ENCODE measurements at places on chromosomes 4 and X.
A peak's percentile ranks its signal among the peaks of the same experiment; 100 is the strongest.

DNA sequence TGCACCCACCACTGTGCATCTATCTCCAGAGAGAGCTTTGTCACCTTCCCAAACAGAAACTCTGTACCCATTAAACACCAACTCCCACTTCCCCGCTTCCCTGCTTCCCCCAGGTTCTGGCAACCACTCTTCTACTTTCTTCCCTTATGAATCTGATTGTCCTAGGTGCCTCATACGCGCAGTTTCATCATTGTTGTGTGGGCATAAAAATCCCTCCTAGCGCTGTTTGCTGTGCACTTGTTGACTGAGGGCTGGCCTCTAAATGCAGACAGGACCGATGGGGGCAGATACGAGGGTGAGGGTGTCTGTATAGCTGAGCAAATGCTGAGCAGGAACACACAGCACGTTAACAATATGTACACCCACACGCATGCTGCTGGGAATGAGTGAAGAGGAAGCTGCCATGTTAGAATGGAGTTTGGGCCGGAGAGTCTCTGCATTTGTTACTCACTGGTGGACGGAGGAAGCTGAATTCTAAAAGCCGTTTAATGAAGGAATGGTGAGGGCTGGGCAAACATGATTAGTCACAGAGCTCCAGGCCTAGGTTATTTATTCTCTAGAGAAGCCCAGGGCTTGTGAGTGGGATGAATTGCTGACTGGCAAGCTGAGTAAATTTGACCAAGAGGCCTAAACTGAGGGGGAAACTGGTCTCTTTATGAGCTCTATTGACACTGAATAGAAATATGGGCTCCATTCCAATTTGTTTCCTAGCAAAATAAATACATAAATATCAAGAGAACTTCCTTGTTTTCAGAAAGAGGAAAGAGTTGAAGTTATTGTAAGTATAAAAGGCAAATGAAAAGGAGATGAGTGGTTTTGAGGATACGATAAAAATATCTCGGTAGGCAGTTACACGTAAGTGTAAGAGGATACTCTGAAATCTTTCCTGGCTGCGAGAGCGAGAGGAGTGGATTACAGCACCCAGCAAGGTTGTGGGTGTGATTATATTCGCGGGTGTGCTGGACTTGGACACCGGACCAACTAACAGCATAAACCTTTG is 95.9 kb upstream of the RPS6KA3 start:
- DNase-seq: peak; percentile 64

DNA sequence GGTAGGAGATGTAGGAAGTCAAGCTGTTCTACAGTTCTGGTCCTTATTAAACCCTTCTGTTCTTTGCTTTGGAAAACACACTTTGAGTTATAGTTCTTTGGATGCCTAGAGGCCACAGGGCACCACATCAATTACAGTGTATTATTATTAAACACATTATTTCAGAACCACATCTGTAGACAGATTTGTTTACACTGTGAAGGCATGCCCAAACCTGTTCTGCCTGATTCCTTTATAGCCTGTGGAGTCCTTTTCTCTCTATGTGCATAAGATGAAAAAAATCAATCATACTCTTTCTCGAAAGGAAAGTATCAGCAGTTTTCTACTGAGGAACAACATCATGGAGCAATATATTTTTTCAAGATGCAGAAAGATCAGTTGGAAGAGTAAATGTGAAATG is 371.3 kb upstream of the INTU start:
- DNase-seq: peak; percentile 13

DNA sequence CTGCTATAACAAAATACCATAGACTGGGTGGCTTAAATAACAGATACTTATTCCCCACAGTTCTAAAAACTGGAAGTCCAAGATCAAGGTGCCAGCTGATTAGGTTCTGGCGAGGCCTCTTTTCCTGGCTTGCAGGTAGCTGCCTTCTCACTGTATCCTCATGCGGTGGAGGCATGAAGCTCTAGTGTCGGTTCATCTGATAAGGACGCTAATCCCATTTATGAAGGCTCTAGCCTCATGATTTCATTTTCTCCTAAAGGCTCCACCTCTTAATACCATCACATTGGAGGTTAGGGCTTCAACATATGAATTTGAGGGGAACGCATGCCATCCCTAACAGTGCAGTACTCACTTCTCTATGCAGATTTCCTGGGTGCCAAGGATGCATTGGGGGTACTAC is 57.9 kb upstream of the STIM2 start:
- DNase-seq: no peak

DNA sequence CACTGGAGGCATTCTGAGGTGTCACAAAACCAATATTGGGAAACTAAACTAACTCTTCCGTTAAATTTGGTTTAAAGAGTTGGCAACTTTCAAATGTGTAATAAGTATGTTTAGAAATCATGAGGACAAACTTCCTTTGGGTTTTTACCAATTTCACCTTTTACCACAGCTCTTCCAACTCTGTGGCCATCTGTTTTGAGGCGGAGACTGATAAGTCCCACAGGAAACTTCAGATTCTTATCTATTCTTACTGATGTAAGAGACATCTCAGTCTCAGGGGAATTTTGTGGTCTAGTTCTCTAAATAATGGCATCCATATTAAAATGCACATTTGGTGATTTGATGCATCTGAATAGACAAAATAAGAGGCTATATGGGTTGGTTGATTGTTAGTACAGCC is 229.2 kb upstream of the AFF2 start:
- DNase-seq: no peak
